ENCODE measurements at places on chromosomes 2 and 18. TPM values are rescaled to one million over a fixed set of nuclear protein-coding genes. Genes with fewer than 3 reads are reported as not detected.
A peak's percentile ranks its signal among the peaks of the same experiment; 100 is the strongest.

DNA sequence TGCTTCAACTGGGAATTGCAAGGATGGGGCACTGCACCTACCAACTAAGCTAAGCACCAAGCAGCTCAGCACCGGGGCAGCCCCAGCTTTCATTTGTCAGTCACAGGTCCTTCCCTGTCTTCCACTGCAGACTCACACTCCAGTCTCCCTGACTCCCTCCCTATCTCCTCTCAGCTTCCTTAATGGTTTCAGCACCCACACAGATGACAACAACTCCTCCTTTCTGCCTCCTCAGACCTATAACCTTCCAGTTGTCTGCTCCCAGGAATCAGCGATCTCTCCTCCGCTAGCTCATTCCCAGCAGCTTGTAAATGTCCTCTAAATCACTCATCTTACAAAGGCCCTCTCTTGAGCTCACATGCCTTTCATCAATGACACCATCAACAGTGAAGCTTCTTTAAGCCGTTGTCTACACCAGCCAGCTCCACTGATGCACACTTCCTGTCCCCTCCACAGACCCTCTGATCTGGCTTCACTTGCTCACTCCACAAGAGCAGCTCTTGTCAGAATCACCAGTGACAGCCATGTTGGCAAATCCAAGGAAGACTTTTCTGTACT, 32.1 kb downstream of the CLASP1 start:
- no peaks in the 10 kb centered on the region for H3K27me3 ChIP-seq
- H3K4me1 ChIP-seq = peaks cover 7% of the 10 kb centered on the region
- peaks cover 4% of the 10 kb centered on the region for H3K36me3 ChIP-seq
- DNase-seq = no peak
- no peak overlapping the region for H3K27ac ChIP-seq

GRCh38 chr18:78595924-78596573, 383.6 kb upstream of the SALL3 start:
- H3K4me3 ChIP-seq = no peak overlapping the region
- no peaks in the 10 kb centered on the region for H3K27me3 ChIP-seq
- no peaks in the 10 kb centered on the region for H3K4me1 ChIP-seq

- no peak overlapping the region for H3K27ac ChIP-seq
- peaks cover 15% of the 10 kb centered on the region for H3K27me3 ChIP-seq
- no peaks in the 10 kb centered on the region for H3K4me1 ChIP-seq
- no peak for DNase-seq
- no peaks in the 10 kb centered on the region for H3K36me3 ChIP-seq
These were observed 24.2 kb upstream of the FHOD3 start for GRCh38 chr18:36273347-36273746.

GRCh38 chr2:193103064-193103463, 908.3 kb upstream of the TMEFF2 start:
- no peaks in the 10 kb centered on the region for H3K27me3 ChIP-seq
- no peak overlapping the region for H3K27ac ChIP-seq
- H3K4me3 ChIP-seq = no peak overlapping the region

- H3K4me1 ChIP-seq = no peaks in the 10 kb centered on the region
- no peaks in the 10 kb centered on the region for H3K36me3 ChIP-seq
- H3K4me3 ChIP-seq = no peak overlapping the region
- H3K27me3 ChIP-seq = no peaks in the 10 kb centered on the region
- DNase-seq = no peak
These were observed 489.4 kb downstream of the LRP1B start for GRCh38 chr2:141641462-141641861.

DNA sequence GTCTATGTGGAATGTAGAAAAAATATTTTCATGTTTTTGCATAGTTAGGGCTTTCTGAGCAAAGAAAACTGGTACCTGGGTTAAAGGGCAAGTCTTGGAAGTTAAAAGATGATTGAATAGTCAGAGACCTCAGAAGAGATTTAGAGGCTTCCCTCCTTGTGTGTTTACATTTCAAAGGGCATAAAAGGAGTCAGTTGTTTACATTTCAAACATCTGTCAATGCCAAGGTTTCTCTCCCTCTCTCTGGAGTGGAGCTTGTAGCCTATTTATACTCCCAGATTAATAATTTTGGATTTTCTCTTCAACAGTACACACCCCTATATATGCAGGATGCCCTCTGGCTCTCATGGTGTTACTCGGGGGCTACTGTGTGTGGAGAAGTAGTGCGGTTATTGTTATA, 8.6 kb downstream of the M1AP start:
- H3K27ac ChIP-seq = no peak overlapping the region
- no peaks in the 10 kb centered on the region for H3K36me3 ChIP-seq
- H3K4me3 ChIP-seq = no peak overlapping the region
- H3K27me3 ChIP-seq = peaks cover 9% of the 10 kb centered on the region

MYOM1 gene
- total RNA-seq = 0.90 TPM

GRCh38 chr18:63464434-63464833, 12.3 kb upstream of the SERPINB5 start:
- DNase-seq = no peak
- H3K4me1 ChIP-seq = peaks cover 8% of the 10 kb centered on the region
- H3K4me3 ChIP-seq = no peak overlapping the region

GRCh38 chr18:13380691-13381070, 162.1 kb downstream of the LDLRAD4 start:
- H3K36me3 ChIP-seq = peaks cover 1% of the 10 kb centered on the region
- H3K27ac ChIP-seq = no peak overlapping the region

- no peak overlapping the region for H3K4me3 ChIP-seq
- no peak overlapping the region for H3K27ac ChIP-seq
- no peaks in the 10 kb centered on the region for H3K36me3 ChIP-seq
- DNase-seq = no peak
- peaks cover 1% of the 10 kb centered on the region for H3K27me3 ChIP-seq
These were observed 118.2 kb downstream of the PAX3 start for GRCh38 chr2:222180619-222181018.

DNA sequence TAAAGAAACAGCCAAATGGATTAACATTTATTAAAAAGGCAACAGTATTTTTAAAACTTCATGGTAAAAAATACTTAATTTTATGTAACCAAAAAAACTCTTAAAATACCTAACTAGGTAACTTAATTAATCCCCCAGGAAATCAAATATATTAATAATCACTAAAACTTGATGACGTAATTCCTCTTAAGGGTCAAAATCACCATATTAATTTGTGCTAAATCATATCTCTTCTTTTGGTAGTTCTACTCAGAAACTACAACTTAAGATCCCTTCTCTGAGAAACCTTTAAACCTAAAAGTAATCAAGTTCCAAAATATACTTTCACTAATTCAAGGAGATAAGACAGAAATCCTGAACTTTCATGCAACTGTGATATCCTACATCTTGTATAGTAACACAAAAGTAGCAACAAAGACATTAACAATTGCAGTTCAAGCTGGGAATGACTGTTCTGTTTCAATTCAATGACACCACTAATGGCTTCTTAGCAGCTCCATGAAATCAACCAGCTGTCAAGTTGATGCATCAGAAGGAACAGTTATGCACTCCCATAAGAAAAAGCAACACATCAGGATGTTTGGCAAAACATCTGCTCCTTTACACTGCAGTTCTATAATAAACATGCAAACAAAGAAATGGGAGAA, 4.0 kb downstream of the BAZ2B start:
- no peak for DNase-seq
- H3K27ac ChIP-seq = no peak overlapping the region
- peaks cover 8% of the 10 kb centered on the region for H3K4me1 ChIP-seq
- no peak overlapping the region for H3K4me3 ChIP-seq
- H3K36me3 ChIP-seq = peaks cover 2% of the 10 kb centered on the region

IL1RL1 gene
- 1.3 TPM for total RNA-seq

LYPD1 gene
- not detected for total RNA-seq

CCL20 gene
- 72.0 TPM for total RNA-seq

ANKRD29 gene
- not detected for total RNA-seq

AGXT gene
- not detected for total RNA-seq

- DNase-seq = peak; percentile 28
- no peaks in the 10 kb centered on the region for H3K36me3 ChIP-seq
- H3K27me3 ChIP-seq = peaks cover 63% of the 10 kb centered on the region
- no peak overlapping the region for H3K4me3 ChIP-seq
These were observed 15.3 kb downstream of the SH3RF3 start for GRCh38 chr2:109144271-109144670.

GRCh38 chr2:218679119-218679518, 7.2 kb downstream of the STK36 start:
- no peaks in the 10 kb centered on the region for H3K4me1 ChIP-seq
- no peak overlapping the region for H3K4me3 ChIP-seq
- no peak overlapping the region for H3K27ac ChIP-seq
- no peak for DNase-seq
- peaks cover 4% of the 10 kb centered on the region for H3K36me3 ChIP-seq

DNA sequence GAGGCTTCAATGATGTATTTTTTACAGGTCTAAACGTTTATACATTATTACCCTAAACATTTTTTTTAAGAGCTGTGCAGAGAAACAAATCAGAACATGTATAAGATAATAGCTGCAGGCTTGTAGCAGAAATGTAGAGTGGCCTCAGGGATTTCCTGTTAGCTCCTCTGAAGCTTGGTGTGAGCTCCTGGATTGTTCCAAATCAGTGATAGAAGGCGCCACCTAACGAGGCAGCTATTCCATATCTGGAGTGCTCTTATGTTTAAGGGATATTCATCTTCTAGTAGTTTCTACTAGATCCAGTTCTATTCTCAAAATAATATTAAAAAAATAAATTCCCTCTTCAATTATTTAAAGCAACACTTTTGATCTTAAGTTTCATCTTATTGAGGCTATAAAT, 93.1 kb downstream of the LRP1B start:
- no peak overlapping the region for H3K27ac ChIP-seq
- no peaks in the 10 kb centered on the region for H3K27me3 ChIP-seq
- H3K36me3 ChIP-seq = no peaks in the 10 kb centered on the region
- no peaks in the 10 kb centered on the region for H3K4me1 ChIP-seq
- no peak overlapping the region for H3K4me3 ChIP-seq
- DNase-seq = no peak

- DNase-seq = no peak
- no peaks in the 10 kb centered on the region for H3K36me3 ChIP-seq
- no peak overlapping the region for H3K27ac ChIP-seq
These were observed 27.2 kb upstream of the ERICH2 start for GRCh38 chr2:170742896-170743529.

EPG5 gene
- 18.8 TPM for total RNA-seq

- H3K27ac ChIP-seq = no peak overlapping the region
- no peaks in the 10 kb centered on the region for H3K27me3 ChIP-seq
- H3K36me3 ChIP-seq = no peaks in the 10 kb centered on the region
- no peak for DNase-seq
- no peaks in the 10 kb centered on the region for H3K4me1 ChIP-seq
- no peak overlapping the region for H3K4me3 ChIP-seq
These were observed 106.1 kb downstream of the MYO1B start for GRCh38 chr2:191351298-191351697.

DNA sequence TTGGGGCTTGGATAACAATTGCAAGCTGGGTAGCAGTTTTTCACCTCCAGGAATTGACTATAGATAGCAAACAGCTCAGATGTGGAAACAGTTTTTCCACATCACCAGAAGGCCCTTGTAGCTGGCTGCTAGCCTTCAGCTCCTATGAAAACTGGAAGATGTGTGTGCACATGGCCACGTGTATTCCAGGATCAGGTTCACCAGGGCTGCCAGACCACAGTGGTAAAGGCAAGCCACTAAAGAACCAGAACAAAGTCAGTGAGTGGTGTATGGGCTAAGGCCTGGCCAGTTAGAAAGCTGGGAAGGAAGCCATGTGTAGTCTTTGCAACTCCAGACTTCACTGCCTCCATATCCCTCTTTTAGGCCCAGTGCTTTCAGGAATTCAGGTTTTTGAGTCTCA, 12.9 kb downstream of the LRRTM1 start:
- no peak overlapping the region for H3K27ac ChIP-seq
- no peaks in the 10 kb centered on the region for H3K36me3 ChIP-seq
- no peaks in the 10 kb centered on the region for H3K4me1 ChIP-seq
- H3K27me3 ChIP-seq = no peaks in the 10 kb centered on the region
- no peak overlapping the region for H3K4me3 ChIP-seq
- no peak for DNase-seq

- H3K27me3 ChIP-seq = peaks cover 18% of the 10 kb centered on the region
- peaks cover 2% of the 10 kb centered on the region for H3K36me3 ChIP-seq
- H3K27ac ChIP-seq = no peak overlapping the region
These were observed 1.0 kb downstream of the EPHA4 start for GRCh38 chr2:221571025-221571550.

RAPGEF4 gene
- 0.21 TPM for total RNA-seq

DNA sequence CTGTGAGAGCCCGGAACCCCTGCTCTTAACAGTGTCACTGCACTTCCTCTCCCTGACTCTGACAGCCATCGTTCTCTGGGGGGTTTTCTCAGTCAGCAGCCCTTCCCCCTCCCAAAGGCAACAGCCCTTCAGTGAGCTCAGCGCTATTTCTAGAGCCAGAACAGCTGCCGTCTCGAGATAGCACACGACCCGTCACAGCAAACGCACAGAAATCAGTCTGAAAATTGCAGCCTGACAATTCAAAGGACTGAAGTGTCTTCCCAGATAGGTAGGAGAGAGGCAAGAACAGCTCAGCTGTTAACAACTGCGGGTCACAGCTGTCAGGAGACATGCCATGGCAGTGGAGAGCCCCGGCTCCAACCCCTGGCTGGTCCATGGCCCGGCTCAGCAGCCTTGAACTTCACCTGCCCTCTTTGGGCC, 45.4 kb downstream of the ST8SIA5 start:
- H3K4me1 ChIP-seq = no peaks in the 10 kb centered on the region
- H3K36me3 ChIP-seq = no peaks in the 10 kb centered on the region
- no peak for DNase-seq
- H3K27me3 ChIP-seq = peaks cover 3% of the 10 kb centered on the region
- H3K27ac ChIP-seq = no peak overlapping the region

DNA sequence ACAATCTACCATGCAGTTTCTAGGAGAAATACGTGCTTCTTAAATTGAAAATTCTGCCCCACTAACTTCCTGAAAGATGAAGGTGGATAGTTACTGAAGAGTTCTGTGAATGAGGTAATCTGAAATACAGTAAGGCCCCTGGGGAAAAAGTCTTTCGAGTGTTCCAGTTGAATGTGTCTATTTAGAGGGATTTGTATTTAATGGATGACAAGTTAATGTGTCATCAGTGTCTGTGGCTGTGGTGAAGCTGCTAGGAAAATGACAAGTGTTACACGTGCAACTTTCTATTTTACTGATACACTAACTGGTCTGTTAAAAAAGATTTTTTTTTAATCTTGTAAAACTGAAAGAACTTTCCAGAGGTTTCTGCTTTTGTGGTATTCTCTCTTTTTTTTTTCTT, 384.6 kb downstream of the STK39 start:
- DNase-seq = peak; percentile 25
- H3K36me3 ChIP-seq = no peaks in the 10 kb centered on the region
- H3K4me1 ChIP-seq = peaks cover 12% of the 10 kb centered on the region
- no peak overlapping the region for H3K4me3 ChIP-seq
- H3K27ac ChIP-seq = no peak overlapping the region
- peaks cover 2% of the 10 kb centered on the region for H3K27me3 ChIP-seq

NETO1 gene
- total RNA-seq = not detected

- no peaks in the 10 kb centered on the region for H3K36me3 ChIP-seq
- H3K4me1 ChIP-seq = no peaks in the 10 kb centered on the region
- no peak overlapping the region for H3K27ac ChIP-seq
- no peak overlapping the region for H3K4me3 ChIP-seq
- H3K27me3 ChIP-seq = peaks cover 7% of the 10 kb centered on the region
- no peak for DNase-seq
These were observed 14.5 kb upstream of the NXPH2 start for GRCh38 chr2:138794724-138795123.

GRCh38 chr2:42055573-42056514, 8.0 kb downstream of the PKDCC start:
- DNase-seq = no peak
- H3K4me3 ChIP-seq = no peak overlapping the region
- no peaks in the 10 kb centered on the region for H3K4me1 ChIP-seq
- H3K27me3 ChIP-seq = peaks cover 9% of the 10 kb centered on the region
- no peak overlapping the region for H3K27ac ChIP-seq

GRCh38 chr2:37357530-37357929, 13.1 kb downstream of the QPCT start:
- no peaks in the 10 kb centered on the region for H3K4me1 ChIP-seq
- H3K27me3 ChIP-seq = peaks cover 53% of the 10 kb centered on the region
- no peak overlapping the region for H3K27ac ChIP-seq
- no peak overlapping the region for H3K4me3 ChIP-seq
- no peak for DNase-seq
- H3K36me3 ChIP-seq = no peaks in the 10 kb centered on the region
